ENCODE measurements at places on chromosomes 1 and 21.
A peak's percentile ranks its signal among the peaks of the same experiment; 100 is the strongest.

- DNase-seq = no peak
Observed at GRCh38 chr1:12167493-12168429, 970 bp downstream of the TNFRSF1B start.

DNA sequence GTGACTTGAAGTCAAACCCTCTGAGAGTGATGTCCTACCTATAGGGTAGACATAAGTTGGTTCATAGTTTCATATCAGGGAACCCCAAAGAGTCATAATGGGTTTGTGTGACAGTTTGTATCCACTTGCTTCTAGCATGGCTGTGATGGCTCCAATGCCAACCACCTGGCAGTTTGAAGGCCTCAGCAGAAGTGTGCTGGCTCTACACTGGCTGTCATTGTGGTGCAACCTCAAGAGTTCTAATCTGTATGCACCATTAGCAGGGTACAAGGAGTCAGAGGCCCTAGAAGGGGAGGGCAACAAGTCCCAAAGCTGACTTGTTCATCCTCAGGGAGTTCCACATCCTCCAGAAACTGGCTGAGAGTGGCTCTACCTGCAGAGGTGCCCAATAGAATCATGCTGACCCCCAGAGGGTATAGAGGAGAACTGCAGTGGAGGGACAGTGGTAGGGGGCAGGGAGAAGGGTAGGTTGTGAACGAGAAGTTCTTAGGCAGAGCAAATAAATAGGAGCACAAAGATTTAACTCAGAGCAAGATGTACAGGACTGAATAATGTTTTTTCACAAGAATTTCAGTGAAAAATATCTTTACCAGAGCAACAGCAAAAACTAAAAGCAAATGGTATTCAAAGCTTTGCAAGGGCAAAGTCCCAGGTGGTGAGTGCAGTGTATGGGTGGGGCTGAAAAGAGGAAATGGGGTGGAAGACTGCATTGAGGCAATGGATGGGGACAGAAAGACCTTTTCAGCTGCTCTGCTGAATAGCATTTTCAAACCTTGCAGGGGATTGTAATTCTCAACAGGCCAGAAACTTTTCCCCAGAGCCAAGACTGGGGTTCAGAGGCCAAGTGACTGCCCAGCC, 3.2 kb downstream of the FCRL2 start:
- DNase-seq = no peak

- peak; percentile 59 for DNase-seq
Observed at GRCh38 chr1:19390901-19391595, 78.9 kb downstream of the SLC66A1 start.

GRCh38 chr1:225949041-225949440, 8.0 kb upstream of the LEFTY2 start:
- no peak for DNase-seq

DNA sequence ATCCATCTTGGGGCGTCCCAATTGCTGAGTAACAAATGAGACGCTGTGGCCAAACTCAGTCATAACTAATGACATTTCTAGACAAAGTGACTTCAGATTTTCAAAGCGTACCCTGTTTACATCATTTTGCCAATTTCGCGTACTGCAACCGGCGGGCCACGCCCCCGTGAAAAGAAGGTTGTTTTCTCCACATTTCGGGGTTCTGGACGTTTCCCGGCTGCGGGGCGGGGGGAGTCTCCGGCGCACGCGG, 282 bp upstream of the SOD1 start:
- DNase-seq = no peak

GRCh38 chr1:180194546-180195207, 35.4 kb upstream of the LHX4 start:
- DNase-seq = no peak

DNA sequence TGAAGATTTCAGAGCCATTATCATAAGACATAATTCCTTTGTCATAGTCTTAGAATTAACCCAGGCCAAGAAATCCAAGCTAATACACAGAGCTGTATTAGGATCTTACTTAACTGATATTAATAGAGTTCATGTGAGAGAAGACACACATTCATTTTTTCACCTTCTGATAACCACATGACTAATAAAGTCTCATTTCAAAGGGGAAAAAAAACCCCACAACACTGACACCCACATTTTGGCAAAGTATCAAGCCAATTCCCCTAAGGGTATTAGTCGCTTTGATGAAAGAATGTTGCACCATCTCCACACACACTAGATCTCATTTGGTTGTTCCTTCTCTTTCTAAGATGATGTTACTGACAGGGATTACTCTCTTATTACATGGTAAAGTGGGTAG, 344.4 kb upstream of the ESRRG start:
- DNase-seq = no peak

GRCh38 chr1:179599623-179600249, 8.1 kb downstream of the TDRD5 start:
- peak; percentile 56 for DNase-seq

GRCh38 chr1:163668472-163668871, 346.7 kb downstream of the NUF2 start:
- DNase-seq = no peak

GRCh38 chr1:62727656-62728407, 39.6 kb upstream of the DOCK7 start:
- no peak for DNase-seq

DNA sequence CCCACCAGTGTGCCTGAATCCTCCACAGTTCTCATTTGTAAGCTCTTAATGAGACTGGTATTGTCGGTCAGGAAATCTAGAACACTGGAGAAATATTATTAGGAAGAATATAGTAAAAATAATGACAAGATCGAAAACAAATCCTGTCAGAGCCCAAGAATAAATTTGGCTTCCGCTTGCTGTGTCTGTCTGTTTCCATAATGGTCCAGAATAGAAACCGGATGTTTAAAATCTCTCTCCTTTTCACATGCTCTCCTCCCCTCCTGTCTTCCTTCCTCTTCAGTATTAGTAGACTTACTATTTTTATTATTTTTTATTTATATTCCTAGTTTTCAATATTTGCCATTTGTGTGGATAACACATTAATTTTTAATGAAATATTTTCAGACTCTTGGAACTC, 187.7 kb downstream of the SDCCAG8 start:
- DNase-seq = no peak

DNA sequence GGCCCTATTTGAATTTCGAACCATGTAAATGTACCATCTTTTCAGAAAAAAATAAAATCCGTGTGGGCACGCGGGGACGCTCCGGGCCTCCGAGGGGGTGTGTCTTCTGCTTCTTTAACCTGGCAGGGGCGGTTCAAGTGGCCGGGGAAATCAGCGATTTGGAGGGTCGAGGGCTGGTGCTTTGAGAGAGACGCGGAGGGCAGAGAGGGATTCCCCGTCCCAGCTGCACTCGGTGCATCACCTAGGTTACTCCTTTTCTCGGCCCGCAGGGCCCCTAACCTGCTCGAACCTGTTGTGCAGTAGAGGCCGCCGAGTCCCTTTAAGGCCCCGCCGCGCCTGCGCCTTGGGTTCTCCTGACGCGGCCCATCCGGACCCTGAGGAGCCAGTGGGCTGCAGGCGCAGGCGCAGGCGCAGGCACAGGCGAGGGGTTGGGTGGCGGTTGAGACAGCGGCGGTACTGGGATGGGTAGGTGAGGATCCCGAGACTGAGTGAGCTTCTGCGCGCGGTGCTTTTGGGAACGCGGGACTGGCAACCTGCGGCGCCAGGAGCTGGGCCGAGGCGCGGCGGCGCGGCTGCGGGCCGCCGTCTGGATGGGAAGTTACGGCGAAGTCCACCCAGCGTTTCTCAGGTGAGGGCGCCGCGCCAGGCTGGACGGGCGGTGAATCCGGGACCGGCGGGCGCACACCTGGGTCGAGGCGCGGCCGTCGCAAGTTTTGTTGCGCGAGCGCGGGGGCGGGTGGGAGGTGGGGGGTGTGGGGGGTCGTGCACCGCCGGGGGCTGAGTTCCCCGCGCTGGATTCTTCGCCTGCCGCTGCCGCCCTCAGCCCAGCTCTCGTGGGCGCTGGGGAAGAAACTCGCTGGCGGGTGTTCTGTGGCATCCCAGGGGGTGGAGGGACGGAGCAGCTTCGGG, at the start of gene NBPF3:
Gene NBPF3 (plus strand): TSS at position 417 of the 909 bp plus-strand sequence. CDS start 4,950 bp downstream, outside the sequence.
- DNase-seq = peak; percentile 86

DNA sequence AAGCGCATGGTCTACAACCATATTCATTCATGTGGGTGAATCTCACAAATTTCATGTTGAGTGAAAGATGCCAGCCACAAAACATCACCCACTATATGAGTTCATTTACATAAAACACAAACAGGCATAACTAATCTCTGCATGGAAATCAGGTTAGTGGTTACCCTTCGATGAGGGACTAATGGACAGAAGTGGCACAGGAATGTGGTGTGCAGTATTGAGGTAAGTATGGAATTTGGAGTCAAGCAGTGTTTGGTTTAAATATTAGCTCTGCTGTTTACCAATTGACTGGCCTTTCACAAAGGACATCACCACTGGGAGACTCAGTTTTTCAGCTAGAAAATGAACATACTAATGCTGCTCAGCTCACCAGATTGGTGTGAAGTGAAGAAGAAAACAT, 24.2 kb downstream of the CCDC185 start:
- no peak for DNase-seq

- DNase-seq = no peak
Observed at GRCh38 chr1:153023109-153023508, 7.9 kb upstream of the SPRR1B start.

GRCh38 chr1:167420510-167420909, 97.8 kb downstream of the CD247 start:
- DNase-seq = no peak

- DNase-seq = no peak
Observed at GRCh38 chr1:50591598-50591997, 168.4 kb upstream of the DMRTA2 start.

GRCh38 chr1:43978551-43979260, at the start of gene B4GALT2:
TSS of gene B4GALT2 (plus strand) at chr1:43979210. CDS start at chr1:43981161, 1,951 bp downstream.
- peak; percentile 62 for DNase-seq

DNA sequence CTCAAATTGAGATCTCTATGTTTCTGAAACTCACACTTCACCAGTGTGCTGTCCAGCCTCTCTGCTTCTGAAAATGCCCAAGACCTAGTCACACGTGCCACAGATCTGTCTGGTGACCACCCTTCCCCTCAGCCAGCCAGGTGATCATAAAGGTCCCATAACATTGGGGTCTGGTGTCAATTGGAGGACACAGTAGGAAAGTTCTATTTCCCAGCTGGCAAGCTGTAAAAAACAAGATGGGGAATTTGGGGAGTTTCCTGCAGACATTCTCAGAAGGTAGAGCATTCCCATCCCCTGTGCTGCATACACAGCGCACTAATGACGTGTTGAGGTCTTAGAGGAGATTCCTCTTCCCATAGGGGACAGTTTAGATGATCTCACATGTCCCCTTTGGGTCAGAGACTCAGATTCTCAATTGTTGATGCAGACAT, 50.1 kb downstream of the RPS6KA1 start:
- DNase-seq = no peak

GRCh38 chr1:2826736-2827292, 25.3 kb upstream of the TTC34 start:
- no peak for DNase-seq

DNA sequence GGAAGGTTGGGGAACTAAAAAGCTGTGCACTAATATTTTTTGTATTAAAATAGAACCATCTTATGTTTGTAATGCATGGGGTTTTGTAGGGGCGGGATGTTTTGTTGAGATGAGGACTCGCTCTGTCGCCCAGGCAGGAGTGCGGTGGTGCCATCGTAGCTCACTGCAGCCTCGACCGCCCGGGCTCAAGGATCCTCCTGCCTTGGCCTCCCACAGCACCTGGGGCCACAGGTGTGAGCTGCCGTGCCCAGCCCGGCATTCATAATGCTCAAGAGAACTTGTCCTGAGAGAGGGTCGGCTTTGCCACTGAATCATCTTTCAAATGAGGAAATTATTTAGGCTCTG, 3.0 kb upstream of the C1orf159 start:
- DNase-seq = no peak

- no peak for DNase-seq
Observed at GRCh38 chr1:161096015-161096414, 2.1 kb upstream of the KLHDC9 start.

DNA sequence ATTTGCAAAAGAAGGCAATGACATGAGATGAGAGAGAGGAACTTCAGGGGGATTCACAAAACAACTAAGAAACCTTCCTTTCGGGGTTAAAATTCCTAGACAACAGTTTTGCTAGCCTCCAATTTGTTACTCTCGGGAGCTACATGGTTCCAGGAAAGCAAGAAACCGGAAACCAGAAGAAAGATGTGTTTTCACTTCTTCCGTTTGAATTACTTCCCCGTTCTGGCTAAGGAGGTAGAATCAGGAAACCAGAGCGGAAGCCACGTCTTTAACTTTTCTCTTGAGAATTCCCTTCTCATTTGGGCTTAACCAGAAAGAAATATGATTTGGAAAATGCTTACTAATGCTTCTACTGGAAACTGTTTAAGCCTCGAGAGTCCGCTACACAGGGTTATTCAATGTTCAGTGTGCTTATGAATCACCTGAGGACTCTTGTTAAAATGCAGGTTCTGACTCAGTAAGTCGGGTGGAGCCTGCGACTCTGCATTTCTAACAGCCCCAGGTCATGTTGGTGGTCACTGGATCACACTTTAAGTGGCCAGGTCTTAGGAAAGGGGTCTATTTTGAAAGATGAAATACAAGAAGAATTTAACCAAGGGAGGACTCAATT, 43.5 kb upstream of the MCOLN3 start:
- DNase-seq = peak; percentile 6

DNA sequence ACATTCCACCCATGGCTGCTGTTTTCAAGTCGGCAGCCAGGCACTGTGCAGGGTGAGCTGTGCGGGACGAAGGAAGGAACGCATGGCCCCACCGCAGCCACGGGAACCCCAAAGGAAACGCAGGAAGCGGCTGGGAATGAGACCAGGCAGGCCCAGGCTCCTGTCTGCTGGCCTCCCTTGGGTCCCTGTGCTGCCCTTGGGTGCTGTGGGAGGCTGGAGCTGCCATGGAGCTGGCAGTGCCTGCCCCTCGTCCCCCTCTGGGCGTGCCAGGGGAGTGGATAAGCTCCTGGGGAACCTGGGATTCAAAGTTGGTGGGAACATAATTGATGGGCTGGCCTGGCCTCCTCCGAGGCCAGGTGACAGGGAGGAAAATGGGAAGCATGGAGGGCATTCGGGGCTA, 5.3 kb upstream of the KRTAP10-4 start:
- DNase-seq = no peak

DNA sequence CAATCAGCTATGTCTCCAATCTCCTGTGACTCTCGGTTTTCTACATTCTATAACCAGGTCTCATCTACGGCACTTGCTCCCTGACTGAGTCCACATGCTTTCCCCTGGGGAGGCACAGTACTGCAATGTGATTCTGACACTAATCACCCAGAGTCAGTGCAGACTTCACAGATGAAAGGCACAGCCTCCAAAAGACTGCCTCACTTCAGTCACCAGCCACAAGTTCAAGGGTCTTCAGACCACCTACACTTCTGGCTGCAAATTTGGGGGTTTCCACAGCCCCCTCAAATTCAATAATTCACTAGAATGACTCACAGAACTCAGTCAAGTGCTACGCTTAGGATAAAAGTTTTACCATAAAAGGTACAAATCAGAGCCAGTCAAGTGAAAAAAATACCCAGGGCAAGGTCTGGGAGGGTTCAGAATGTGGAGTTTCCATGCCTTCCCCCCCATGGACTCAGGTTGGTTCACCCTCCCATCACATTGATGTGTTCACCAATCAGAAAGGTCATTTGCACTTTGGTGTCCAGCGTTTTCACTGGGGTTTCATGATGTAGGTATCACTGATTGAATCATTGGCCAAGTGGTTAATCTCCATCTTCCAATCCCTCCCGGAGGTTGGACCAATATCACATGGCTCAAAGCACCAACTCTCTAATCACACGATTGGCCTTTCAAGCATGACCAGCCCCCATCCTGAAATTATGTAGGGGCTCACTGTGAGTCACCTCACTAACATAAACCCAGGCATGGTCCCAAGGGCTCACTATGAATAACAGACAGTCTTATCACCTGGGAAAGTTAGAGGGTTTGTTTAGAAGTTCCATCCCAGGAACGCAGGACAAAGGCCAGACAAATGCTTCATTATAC, 182.9 kb upstream of the CAMK1G start:
- DNase-seq = peak; percentile 14
